ENCODE measurements at places on chromosomes 4 and X.
A peak's percentile ranks its signal among the peaks of the same experiment; 100 is the strongest.

DNA sequence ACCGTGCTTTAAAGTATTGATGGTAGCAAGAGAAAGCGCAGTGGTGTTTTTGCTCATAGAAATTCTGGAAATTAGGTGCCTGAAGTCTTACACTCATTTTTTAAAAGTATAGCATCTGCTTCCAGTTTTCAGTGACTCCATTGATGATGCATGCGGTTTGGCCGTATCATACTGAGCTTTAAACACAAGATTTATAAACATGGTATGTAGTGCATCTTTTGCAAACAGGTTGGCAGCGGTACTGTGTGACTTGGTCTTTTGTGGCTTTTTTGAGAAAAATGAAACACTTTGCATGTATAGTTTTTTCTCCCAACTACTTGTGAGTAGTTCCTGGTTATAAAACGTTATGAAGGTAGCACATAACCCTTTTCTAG lies 2.0 kb downstream of the DDX3X start:
- DNase-seq, result no peak

- no peak for DNase-seq
Observed at GRCh38 chrX:153989973-153990655, 17.6 kb downstream of the TMEM187 start.

GRCh38 chr4:112847781-112848180 lies 201.7 kb upstream of the ANK2 start:
- DNase-seq, result no peak

- no peak for DNase-seq
Observed at GRCh38 chrX:11757397-11757718, 679 bp upstream of the MSL3 start.

GRCh38 chr4:139540632-139541031 lies 15.4 kb downstream of the SETD7 start:
- no peak for DNase-seq

GRCh38 chrX:138718941-138719340 lies 7.4 kb upstream of the FGF13 start:
- no peak for DNase-seq

DNA sequence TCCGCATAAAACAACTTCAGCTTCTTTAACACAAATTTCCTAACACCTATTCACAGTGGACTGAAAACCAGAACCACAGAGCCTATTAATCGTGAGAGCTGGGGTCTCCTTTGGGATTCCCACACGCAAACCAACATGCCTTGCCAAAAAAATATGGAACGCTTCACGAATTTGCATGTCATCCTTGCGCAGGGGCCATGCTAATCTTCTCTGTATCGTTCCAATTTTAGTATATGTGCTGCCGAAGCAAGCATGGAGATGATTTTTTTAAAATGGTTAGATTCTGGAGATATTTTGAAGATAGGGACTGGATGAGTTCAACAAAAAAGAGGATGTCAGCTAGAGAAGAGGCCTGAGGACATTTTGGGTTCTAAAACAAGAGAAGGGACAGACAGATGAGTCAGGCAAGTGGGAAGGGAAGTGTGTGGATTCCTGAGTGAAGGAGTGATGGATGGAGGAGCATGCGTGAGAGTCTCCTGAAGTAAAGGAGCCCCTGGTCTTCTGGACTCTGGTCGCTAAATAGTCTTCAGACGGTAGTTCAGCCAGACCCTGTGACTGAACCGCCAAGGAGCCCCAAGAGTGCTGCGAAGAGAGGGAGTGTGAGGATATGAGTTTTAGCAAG lies 9.5 kb upstream of the GATA1 start:
- DNase-seq, result no peak

DNA sequence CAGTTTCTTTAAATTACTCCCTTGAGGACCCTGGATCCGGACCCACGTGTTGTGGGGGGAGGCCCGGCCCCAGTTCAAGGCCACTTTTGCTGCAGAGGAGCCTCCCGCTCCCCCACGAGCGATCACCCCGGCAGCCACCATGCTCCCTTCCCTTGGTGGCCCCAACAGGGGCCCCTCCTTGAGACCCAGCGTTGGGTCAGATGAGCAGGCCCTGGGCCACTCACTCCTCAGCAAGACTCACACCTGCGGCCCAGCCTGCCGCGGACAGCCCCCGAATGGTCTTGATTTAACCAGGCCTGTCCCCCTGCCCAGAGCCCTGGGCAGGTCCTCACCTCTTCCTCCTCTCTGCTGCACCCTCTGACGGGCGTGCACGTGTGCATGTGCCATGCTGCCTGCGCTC lies 4.3 kb downstream of the CPLX1 start:
- no peak for DNase-seq

GRCh38 chrX:6803607-6804006 lies 268.7 kb upstream of the VCX3A start:
- DNase-seq, result no peak

DNA sequence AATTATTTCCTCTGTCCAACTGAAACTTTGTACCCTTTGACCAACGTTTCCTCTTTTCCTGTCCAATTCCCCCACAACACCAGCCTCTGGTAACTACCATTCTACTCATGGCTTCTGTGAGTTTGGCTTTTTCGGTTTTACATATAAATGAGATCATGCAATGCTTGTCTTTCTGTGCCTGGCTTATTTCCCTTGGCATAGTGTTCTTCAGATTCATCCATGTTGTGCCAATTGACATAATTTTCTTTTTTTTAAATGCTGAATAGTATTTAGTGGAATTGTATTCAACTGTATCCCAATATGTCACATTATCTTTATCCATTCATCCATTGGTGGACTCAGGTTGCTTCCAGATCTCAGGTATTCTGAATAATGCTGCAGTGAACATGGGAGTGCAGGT lies 222.5 kb upstream of the GALNTL6 start:
- no peak for DNase-seq

GRCh38 chrX:13547671-13548070 lies 21.7 kb upstream of the EGFL6 start:
- DNase-seq, result no peak

GRCh38 chr4:70531981-70532380 lies 13.6 kb downstream of the AMTN start:
- DNase-seq, result no peak

GRCh38 chr4:57098941-57099340 lies 11.2 kb downstream of the IGFBP7 start:
- DNase-seq, result no peak

DNA sequence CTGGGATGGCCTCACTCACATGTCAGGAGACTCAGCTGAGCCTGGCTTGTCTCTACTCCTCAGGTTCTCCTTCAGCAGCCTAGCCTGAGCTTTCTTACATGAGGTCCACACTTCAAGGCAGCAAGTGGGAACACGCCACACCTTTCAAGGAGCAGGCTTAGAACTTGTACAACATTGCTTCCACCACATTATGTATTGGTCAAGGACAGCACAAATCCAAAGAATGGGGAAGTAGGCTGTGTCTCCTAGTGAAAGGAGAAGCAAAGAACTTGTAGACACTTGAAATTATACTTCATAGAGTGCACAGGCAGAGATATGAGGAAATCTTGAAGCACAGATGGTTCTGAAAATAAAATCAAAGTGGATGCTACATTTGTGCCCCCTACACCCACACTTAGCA lies 120.9 kb upstream of the NOCT start:
- DNase-seq, result no peak

- DNase-seq, result no peak
Observed at GRCh38 chr4:176654565-176655216, 138.0 kb downstream of the VEGFC start.

DNA sequence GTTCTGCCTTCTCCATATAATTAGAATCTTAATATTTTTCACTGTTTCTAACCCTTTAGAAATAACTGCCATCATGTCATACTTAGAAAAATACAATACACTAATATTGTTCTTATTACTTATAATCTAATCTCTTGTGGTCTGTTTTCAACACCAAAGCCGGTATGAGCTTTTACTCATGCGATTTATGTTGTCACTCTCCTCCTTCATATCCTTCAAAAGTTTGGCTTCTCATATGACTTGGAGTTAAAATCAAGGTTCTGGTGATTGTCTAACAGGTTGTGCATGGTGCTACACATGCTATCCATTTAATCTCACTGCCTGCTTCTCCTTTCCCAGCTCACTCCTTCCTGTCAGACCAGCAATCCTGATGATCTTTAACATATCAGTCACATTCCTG lies 1392.9 kb downstream of the ARAP2 start:
- no peak for DNase-seq

- DNase-seq, result peak; percentile 57
Observed at GRCh38 chr4:155529272-155529671, 137.4 kb upstream of the GUCY1A1 start.

DNA sequence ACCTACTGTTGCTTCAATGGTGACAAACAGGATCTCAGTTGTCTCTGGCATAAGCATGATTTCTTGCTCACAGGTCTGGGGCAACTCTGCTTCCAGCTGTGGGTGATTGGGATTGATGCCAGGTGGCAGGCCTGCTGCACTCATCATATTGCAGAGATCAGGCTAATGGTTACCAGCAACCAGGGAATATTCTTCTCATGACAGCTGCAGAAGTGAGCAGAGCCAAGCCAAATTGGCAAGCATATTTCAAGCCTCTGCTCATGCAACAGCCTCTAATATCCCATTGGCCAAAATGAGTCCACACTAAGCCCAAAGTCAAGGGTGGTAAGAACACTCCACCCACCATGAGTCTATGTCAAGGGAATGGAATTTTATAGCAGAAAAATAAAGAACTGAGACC lies 26.7 kb upstream of the TBC1D19 start:
- DNase-seq, result no peak

DNA sequence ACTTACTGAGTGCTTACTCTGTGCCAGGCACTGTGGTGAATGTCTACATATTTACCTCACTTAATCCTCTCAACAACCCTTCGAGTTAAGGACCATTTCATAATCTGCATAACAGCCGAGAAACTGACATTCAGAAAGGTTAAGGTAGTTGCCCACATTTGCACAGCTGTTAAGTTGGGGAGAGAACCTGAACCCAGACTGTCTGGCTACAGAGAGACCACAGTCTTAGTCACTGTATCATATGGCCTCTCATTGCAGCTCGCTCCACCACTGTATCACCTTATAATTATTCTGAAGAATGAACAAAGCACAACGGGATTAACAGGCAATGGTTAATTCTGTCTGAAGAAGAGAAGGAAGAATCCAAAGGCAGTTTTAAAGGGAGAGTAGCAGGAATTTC lies 98.5 kb downstream of the ADGRA3 start:
- no peak for DNase-seq

DNA sequence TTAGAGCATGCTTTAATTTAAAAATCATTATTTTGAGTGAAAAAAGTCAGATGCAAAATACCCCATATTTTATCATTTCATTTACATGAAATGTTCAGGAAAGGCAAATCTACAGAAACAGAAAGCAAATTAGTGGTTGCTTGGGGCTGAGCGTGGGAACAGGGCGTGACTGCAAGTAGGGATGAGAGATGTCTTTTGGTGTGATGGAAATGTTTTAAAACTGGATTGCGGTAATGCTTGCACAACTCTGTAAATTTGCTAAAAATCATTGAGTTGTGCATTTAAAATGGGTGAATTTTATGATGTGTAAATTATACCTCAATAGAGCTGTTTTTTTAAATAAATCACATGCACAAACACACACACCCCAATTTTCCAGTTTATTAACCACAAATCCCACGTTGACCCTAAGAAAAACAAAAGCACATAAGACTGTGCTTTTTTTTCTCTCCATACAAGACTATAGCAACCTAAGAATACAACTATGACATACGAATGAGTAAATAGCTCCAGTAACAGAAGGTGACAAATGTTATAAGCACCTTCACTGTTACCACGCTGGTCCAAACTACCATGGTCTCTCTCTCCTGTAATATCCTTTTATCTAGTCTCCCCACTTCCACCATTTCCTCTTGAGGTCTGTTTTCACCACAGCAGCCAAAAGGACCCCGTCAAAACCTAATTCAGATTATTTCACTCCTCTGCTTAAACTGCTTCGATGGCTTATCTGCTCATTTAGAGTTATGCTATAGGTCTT lies 37.2 kb downstream of the FRMD7 start:
- DNase-seq, result no peak

DNA sequence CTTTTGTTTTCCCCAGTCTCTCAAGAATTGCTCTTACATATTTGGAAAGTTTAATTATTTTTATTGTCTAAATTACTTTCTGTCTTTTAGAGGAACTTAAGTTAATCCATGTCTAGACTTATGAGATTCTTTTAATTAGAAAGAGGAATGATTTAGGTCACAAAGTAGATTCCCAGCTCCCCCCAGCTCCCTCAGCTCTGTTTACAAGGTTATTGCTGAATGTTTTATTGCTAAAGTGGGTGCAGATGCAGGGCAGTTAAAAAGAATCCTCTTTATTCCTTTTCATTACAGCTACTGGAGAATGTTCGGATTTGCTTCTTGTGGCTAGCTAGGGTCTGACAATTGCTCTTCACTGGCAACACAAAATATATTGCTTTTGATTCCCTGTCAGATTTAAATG lies 33.7 kb upstream of the CCKAR start:
- no peak for DNase-seq

DNA sequence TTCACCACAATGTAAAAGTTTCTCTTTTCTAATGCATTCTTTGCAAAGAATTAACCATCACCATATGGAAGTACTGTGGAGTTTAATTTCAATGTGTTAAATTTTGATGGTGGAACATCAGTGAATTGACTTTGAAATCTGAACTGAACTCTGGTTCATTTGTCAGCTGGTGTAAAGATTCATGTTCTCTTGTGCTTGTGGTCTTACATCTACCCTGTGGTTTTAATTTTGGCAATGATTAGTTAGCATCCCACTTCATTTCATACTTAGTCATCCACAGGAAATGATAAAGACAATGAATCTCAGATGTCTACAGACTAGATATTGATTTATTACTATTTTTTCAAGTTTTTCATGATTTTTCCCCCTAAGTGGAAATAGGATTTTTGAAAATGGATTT lies 77.8 kb downstream of the GRID2 start:
- no peak for DNase-seq

GRCh38 chrX:44265559-44265958 lies 77.9 kb downstream of the EFHC2 start:
- DNase-seq, result no peak

GRCh38 chr4:121656269-121656641 lies 40.5 kb downstream of the ANXA5 start:
- DNase-seq, result peak; percentile 38

- no peak for DNase-seq
Observed at GRCh38 chr4:23333946-23334878, 555.6 kb downstream of the PPARGC1A start.

- no peak for DNase-seq
Observed at GRCh38 chr4:9845791-9846493, 64.5 kb downstream of the DRD5 start.

DNA sequence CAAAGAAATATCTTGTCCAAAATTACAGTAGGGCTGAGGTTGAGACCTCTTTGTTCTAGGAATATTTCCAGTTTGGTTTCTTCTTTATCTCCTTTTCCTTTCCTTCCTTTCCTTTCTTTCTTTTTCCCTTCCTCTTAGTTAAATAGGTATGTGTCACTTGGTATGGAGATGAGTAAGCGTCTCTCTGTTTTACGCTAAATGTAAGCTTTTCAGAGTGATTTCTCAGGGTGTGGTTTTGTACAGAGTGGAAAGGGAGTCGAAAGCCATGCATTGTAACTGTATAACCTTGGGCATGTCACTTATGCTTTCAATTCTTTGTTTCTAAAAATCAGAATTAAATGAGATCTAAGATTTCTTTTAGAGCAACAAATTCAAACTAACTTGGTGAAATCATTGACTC lies 54.8 kb downstream of the TLL1 start:
- DNase-seq, result no peak
